ENCODE measurements at places on chromosomes 16 and 17.

GRCh38 chr16:72201387-72201786 is 29.4 kb upstream of the PMFBP1 start:
- no peak for DNase-seq

DNA sequence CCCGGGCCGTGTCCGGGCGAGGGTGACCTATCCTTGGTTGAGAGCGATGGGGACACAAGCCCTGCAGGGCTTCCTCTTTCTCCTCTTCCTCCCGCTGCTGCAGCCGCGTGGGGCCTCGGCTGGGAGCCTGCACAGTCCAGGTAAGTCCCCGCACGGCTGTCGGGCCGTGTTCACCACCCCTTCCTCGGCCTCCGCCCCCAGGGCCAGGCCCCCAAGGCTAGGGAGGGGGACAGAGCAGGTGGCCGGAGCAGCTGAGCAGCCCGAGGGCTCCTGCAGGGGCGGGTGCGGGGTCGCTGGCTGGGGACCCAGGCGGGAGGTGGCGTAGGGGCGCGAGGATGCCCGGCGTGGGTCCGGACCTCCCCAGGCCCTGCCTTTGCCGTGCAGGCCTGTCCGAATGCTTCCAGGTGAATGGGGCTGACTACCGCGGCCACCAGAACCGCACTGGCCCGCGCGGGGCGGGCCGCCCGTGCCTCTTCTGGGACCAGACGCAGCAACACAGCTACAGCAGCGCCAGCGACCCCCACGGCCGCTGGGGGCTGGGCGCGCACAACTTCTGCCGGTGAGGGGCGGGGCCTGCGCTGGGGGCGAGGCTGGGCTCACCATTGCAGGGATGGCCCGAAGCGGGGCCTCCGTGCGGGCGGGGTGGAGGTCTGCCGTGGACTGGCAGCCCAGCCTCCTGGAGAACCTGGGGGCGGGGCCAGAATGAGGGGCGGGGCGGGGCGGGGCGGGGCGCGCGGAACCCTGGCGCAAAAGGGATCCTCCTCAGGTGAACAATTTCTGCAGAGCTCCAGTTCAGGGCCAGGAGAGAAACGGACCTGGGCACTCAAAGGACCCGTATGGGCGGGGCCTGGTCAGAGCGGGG is 631 bp downstream of the KREMEN2 start:
- no peak for DNase-seq

GRCh38 chr16:84881702-84882521 is 62.1 kb downstream of the CRISPLD2 start:
- no peak for DNase-seq

DNA sequence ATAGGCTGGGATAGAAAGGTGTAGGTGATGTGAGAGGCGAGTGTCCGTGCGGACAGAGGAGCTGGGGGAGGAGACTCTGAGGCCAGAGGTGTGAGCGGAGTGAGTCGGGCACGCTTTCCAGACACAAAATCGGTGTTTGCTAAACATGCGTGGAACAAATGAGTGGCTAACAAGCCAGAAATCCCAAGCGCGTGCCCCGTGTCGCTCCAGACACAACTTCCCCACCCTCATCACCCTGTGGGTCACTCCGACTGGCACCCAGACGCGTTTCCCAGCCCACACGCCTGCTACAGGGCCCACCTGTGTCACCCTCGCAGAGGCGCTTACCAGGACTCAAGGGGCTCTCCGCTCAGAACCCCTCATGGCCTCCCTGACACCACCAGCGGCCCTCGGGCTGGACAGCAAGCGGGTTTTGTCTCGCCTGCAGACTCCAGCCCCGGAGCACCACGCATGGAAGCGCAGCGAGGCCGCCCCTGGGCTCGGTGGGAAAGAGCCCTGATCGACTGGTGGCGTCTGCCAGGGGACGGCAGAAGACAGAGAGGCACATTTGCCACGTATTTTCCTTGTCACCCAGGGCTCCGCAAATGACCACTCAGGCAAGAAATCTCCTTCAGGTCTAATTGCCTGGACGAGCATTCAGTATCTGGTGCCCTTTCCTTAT is 6.0 kb upstream of the RPH3AL start:
- DNase-seq = no peak

DNA sequence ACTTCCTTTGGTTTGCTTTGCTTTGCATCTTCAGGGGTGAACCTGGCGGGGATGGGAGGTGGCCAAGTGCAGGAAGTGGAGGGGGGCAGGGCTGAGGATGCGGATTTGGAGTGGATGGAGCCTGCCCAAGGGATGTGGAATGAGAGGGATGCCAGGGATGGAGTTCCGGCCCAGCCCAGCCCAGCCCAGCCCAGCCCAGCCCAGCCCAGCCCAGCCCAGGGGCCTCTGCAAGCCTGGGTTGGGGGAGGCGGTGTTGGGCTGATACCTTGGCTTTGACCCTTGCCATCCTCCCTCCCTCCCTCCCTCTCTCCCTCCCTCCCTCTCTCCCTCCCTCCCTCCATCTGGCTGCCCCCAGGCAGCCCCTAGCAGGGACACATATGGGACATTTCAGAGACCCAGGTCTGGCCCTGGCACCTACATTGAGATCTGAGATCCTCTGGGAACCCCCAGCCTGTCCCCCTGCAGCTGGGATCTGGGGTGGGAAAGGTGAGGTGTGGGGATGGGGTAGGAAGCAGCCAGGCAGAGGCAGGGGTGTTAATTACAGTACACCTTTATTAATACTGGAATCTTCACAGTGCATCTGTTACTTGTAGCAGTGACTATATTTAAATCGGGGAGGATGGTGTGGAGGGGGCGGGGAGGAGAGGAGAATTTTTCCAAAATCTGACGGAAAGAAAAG is 14.5 kb downstream of the IL34 start:
- no peak for DNase-seq

GRCh38 chr17:82559566-82560251 is 40.2 kb downstream of the FOXK2 start:
- DNase-seq = no peak

GRCh38 chr17:3025421-3026124 is 37.8 kb downstream of the OR1D5 start:
- no peak for DNase-seq
